ENCODE measurements at places on chromosomes 1 and 21.

GRCh38 chr1:214506972-214507431 lies 44.4 kb downstream of the PTPN14 start:
- DNase-seq: no peak

DNA sequence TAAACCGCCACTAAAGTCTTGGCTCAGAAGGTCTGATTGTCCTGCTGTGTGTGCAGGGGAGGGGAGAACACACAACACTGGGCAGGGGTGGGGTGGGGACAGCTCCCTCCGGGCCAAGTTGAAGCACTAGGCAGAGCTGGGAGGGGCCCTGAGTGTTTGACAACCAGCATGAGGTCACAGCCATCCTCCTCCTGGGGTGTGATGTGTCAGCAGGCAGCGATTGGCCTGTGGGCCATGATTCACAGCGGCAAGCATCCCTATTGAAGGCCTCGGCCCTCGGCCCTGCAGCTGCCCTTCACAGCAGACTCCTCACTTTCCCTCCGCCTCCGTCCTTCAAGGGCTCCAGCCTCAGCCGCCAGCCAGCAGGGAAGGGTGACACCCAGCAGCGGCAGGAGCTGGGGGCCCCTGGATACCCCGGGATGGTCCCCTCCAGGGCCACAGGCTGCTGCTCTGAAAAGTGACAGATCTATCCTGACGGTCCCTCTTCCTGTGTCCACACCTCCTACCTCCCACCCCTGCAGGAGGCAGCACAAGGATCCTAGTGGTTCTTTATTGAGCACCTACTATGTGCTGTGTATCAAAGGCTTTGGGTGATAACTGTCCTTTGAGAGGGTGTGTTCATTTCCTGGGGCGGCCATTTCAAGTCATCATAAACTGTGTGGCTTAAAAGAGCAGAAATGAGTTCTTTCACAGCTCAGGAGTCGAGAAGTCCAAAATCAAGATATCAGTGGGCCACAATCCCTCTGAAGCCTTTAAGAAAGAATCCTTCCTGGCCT lies 66.0 kb upstream of the SLC25A33 start:
- no peak for DNase-seq

GRCh38 chr1:114861384-114861783 lies 6.7 kb downstream of the SYCP1 start:
- DNase-seq: no peak

GRCh38 chr1:190474010-190474409 lies 3.7 kb downstream of the BRINP3 start:
- DNase-seq: no peak

DNA sequence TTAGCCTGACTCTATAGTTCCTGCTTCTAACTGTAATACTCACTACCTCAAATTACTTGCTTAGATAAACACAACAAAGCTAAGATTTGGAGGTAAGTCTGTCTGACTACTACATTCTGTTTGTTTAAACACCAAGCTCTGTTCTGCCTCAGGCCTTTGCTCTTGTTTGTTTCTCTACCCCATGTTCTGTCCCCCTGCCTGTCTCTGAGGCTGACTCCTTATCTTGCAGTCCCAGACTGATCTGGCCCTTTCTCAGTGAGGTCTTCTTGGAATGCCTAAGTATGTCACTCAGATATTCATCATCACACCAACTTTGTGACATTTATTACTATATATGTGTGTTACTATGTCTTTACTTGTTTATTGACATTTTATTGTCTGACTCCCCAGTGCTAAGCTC lies 425.5 kb downstream of the LMO4 start:
- DNase-seq: no peak
